ENCODE measurements at places on chromosomes 3 and 15.

GRCh38 chr3:129341331-129342141 is 62.9 kb downstream of the HMCES start:
- DNase-seq: no peak

- no peak for DNase-seq
Observed at GRCh38 chr3:180911876-180912303, 580 bp upstream of the FXR1 start.

DNA sequence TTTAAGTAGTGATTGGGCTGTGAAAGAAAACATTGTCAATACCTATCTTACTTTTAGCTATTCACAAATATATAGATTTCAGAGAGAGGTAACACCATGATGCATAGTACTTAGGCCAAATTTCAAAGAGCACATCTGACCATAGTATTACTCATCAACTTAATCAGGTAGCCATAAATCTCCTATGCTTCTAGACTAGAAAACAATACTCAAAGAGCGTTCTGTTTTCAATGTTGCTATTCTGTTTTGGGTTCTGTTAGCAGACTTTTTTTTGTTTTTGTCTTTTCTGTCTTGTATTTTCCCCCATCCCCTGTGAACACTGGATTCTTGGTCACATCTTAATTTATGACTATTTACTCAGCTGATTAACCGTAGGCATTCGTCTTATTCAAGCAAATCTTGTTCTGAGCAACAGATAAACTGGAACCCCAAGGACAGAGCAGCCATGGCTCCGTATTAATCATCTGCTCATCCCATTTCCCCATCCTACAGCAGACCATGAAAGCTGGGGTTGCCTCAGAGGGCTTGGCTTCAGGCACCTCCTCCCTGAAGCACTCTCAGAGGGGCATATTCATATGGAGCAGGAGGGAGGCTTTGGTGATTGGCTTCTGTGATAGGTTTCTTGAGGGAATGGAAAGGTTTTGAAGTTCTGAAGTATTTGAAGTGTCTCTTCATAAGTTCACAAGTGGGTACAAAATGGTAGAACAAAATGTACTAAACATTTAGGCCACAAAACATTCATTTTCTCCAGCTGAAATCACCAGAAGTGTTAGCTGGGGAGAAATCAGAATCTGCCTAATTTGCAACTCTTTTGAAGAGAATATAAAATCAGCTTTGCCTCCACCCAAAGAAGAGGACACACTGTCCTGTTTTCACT is 105.3 kb downstream of the TNIK start:
- DNase-seq: no peak

DNA sequence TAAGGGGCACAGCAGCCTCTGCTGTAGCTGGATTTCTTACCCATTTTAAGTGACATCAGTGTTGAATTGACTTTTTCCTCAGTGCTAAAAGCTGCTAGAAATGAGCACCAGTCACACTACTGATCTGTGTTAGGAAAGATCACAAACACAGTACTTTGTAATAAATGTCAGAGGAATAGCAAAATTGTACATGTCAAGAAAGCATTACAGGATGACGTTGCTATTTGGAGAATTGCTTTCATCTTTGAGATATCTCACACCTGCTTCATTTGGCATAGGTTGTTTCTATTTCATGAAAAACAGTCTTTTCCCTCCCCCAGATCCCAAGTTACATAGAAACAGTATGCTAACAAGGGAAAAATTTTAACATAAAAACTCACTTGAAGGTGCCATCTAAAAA is 77.8 kb downstream of the SLC25A26 start:
- no peak for DNase-seq

- no peak for DNase-seq
Observed at GRCh38 chr3:182420741-182421140, 372.6 kb upstream of the ATP11B start.

DNA sequence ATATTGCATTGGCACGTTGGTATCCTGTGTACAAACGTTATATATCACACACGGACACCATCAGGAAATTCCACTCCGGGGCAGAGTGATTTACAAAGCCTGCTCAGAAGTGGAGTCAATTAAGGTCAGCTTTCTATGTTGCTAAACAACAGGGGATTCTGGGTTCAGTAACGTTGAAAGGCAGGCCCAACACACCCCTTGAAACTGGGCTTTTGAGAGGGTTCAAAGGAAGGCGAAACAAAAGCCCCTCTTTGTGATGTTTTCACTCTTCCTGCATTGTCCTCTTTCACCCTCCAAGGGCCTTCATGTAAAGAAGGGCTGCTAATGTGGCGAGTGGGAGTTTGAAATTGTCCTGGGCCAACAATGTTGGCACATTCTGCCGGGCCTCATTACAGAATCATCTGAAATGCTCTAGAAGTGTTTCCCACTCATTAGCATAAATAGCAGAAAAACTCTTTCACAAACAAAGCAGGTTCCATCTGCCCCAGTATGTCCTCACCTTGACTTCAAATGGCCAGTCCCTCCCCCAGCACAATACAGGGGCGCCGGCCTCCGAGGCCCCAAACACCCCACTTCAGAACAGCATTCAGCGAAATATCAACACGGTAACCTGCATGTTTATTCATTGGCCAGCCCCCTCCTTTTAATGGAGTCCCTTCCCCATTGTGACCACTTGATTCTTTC is 76.4 kb downstream of the HES1 start:
- DNase-seq: no peak

All from activated T-helper 1 cell treated with anti-CD3 and anti-CD28 coated beads, Interleukin-2, amount 50 U/mL, for 16 hours (primary cell).